GM06990 (cell line): ENCODE measurements at places on chromosomes 11 and 22.

DNA sequence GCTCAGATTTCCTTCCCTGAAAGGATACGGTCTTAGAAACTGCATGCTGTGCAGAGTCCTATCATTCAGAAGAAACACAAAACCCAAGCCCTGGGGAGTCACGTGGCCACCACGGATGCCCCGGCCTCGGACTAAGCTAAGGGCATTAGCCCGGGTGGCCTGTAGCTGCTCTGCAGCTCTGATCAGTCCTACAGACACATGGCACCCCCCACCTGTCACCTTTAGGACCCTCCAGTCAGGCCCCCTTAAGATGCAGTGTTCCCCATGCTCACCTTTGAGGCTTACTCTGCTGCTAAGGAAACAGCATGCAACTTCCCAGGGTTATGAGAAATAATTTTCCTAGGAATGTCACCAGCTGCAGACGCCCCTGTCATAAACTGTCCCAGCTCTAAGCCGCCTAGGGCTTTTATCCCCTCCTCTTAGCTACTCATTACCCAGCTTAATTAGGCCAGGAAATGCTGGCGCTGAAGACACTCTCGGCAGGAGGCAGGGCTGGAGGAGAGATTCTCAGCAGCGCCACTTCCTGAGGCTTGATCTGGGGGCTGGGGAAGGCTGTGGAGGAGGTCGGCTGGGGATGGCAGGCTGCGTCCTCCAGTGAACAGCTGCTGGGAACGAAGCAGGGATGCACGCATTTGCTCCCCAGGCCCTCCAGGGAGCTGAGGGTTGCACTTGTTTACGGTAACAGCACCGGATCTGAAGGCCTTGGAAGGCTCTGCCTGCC lies 47.2 kb upstream of the ADA2 start:
- DNase-seq: no peak

- no peak for DNase-seq
Measured at GRCh38 chr11:86805873-86806310, 5.5 kb downstream of the PRSS23 start.

GRCh38 chr11:73186886-73187285 lies 31.2 kb upstream of the P2RY2 start:
- DNase-seq: no peak

DNA sequence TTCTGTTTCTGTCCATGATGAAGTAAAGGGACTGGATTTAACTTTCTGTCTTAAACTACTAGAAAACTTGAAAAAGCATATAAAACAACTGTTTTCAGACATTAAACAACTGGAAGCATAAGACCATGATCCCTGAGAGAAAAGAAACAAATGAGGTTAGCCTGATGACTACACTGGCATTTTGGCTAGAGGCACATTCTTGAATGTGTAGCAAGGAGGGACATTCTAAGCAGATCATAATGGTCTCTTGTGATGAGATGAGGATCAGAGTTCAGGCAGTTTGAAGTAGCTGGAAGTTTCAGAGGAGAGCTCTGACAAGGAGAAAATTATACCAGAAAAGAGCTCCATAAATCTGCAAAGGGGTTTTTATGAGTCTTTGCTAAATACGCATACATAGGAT lies 75.4 kb downstream of the AASDHPPT start:
- no peak for DNase-seq

- DNase-seq: no peak
Measured at GRCh38 chr22:17056807-17057206, 28.0 kb upstream of the IL17RA start.
